Heart right ventricle (tissue), 16 donors: ENCODE measurements at places on chromosomes 1 and 21. TPM values are rescaled to one million over a fixed set of nuclear protein-coding genes. Genes with fewer than 3 reads are reported as not detected.

- DNase-seq, result no peak
Measured at GRCh38 chr21:25507522-25507921, 99.8 kb downstream of the MRPL39 start.

GRCh38 chr1:17991996-17992395 is 115.6 kb upstream of the IGSF21 start:
- DNase-seq, result no peak

GRCh38 chr1:155840386-155840785 is 16.6 kb downstream of the GON4L start:
- DNase-seq, result no peak

DNA sequence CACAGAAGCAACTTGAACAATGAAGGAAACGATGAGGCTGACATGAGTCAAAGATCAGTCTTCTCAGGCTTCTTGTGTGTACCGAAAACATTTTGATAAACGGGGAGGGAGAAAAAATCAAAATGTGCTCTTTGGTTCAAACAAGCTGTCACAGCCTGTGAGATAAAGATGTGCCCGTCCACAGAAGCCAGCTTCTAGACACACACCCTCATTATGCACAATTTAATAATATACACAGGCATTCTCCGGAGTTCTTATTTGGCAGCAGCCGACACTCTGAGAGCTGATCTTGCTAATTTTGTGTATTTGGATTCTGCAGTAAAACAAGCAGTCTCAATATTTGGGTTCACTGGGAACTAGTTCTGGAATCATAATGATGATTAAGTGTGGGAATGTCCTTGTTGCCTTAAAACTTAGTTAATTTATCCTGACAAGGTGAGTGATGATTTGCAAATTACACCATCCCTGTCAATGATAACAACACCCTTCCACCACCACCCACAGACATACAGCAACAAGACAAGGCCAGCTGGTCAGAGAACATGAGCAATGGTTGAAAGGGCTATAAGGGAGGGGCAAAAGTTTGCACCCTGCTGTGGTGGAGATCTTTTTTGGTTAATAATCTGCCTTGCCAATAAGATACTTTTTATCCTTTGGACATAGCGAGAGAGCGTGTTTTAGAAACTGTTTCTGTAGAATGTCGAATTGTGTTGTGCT is 269.9 kb upstream of the KIAA0040 start:
- no peak for DNase-seq

- no peak for DNase-seq
Measured at GRCh38 chr1:52834798-52835197, 7.8 kb upstream of the ZYG11A start.

DNA sequence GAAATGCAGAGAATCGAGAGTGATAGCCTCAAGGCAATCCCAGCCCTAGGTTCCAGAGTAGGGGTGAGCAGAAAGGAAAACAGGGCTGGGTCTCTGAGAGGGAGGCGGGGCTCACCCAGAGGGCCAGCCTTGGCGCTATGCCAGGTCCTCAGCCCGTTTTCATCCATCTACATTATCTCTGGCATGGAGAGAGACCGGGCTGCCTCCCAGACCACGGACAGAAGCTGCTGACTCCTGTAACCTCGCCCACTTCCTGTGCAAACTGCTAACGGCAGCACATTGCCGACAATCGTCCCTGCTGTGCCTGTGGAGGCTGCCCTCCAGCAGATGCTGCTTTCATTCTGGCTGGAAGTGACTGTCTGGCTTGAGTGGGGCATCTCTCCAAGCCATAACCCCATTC is 569.1 kb downstream of the NPHP4 start:
- DNase-seq, result no peak

GRCh38 chr1:37794372-37795339 is 1.0 kb downstream of the MANEAL start:
- no peak for DNase-seq

DNA sequence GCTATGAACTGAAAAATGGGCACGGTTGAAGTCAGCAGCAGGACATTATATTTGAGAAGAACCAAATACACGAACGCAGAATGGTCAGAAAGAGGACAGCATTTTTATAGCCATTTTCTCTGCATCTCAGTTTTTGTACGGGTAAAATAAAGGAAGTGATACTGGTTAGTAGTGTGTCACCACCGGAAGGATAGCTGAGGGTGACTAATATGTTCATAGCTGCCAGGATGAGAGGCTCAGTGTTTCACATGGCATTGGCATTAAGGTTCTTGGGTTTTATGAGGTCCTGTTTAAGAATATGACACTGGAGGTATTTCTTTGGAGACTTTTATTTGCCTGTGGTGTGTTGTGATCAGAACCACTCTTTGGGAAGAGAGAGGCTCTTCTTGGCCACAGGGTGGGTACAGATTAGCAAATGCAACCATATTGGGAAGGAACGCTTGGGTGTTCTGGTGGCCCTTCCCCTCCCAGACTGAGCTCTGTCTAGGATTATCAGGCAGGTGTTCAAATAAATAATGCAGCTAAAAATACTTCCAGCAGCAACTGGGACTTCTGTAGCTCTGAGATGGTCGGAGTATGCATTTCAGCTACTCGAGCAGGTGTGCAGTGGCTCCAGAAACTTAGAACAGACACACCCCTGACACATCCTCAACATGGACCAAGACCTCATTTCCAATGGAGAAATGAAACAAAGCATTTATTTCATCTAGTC is 158.2 kb downstream of the PBX1 start:
- no peak for DNase-seq

DNA sequence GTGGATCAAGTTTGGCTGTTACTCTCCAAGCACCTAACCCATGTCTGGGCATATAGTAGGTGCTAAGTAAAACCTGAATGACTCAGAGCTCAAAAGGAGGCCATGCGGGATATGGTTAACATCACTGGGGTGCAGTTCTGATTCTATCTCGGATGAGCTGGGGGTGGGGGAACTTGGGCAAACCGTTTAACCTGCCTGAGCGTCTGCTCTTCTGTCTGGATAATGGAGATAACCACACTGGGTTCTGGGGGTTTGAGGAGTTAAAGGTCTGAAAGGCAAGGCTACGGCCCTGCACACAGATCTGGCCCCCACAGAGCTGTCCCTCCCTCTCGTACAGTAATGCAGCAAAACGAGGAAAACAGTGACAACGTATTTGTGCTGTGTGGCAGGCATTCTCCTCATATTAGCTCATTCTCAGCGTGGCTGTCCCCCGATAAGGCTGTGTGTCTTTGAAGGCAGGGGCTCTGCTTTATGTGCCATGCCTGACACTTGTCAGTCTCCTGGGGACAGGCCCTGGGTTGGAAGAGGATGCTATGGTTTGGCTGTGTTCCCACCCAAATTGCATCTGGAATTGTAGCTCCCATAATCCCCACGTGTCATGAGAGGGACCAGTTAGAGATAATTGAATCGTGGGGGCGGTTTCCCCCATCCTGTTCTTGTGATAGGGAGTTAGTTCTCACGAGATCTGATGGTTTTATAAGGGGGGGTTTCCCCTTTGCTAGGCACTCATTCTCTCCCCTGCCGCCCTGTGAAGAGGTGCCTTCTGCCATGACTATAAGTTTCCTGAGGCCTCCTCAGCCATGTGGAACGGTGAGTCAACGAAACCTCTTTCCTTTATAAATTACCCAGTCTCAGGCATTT is 6.8 kb upstream of the ALDH4A1 start:
- no peak for DNase-seq

- DNase-seq, result no peak
Measured at GRCh38 chr1:35748326-35748725, 21.5 kb downstream of the CLSPN start.

DNA sequence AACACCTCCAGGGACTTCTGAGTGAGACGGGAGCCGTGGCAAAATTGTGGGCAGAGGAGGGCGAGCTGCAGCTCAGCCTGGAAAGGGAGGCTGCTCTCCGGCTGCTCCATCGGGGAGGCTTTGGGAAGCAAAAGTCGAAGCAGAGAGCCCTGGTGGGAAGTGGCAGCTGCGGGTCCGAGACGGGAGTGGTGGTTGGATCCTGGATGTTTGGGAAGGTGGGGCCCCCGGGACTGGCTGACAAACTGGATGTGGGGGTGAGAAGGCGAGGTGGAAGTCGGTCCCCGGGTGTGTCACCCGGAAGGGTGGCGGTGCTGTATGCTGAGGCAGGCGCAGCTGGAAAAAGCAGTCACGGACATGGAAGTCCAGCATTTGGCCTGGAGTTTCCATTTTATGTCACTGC is 52.1 kb downstream of the KCNAB2 start:
- no peak for DNase-seq

GRCh38 chr1:94651076-94651475 is 109.5 kb upstream of the F3 start:
- no peak for DNase-seq

Gene TLR5
- 3.3 TPM for total RNA-seq

Gene COPA
- 122 TPM for total RNA-seq

Gene KCNH1
- total RNA-seq, result not detected

Gene HPDL
- not detected for total RNA-seq

Gene PTGFRN
- total RNA-seq, result 211 TPM
